Erythroblast (primary cell): ENCODE measurements at places on chromosomes 1 and 21.

DNA sequence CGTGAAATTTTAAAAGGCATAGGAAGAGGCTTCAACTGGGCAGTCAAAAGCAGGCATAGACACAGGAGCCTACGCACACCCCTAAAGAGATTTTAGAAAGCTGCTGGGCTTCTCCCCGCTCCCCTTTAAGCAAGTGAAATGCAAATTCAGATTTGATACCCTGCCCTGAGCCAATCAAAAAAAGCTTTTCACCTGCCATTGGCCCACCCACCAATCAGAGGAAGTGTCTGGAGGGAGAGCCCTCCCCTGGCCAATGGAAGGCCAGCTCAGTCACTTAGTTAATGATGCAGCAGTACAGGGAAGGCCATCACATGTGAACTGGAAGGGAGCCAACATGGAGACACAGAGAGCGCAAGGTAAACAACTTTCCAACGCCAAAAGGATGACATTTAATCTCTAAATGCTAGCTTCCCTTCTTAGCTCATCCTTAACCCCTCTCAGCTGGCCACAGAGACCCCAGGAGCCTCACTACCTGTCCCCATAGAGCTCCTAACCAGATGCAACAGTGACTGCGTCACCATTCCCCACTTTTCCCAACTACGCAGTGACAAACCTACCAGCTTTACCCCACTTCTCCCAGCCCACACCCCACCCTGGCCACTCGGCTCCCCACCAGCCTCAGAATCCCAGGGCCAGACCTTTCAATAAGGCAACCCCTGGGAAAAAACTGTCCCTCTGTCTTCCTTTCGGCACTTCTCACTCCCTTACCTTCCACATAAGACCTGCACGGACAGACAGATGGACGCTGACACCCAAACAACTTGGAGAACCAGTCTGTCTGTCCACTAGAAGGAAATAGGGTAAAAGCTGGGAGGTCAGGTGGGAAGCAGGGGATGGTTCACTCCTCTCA lies 71.0 kb downstream of the CD46 start:
- DNase-seq, result peak; percentile 73

DNA sequence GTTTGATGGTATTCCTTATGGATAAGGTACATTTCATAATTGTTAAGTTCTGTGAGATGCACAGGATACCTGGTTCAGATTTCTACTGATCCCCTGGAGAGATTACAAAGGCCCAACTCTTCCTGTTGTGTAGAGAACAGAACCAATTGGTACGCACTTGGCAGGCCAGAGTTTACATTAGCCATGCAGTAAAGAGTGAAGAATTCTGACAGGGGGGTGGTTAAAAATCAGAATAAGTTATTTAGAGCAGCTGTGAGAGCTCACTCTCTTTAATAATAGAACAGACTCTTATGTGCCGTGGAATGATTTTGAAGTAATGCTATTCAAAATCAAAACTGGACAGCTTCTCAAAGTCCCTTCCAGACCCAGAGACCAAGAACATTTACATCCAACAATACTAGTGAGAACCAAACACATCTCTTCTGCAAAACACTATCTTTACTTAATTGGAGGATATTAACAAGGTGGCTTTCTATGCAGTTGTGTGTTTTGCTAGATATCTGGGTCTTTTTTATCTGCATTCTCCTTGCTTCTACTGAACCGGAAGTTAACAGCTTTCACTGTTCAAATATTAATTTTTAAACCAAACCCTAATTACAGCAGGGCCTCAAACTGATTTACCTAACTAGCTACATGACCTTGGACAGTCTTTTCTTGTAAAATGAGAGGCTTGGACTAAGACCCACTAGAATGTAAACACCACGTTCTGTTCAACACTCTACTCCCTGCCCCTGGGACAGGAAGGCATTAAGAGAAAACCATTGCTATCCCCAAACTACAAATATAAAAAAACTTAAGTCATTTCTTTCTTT lies 4.0 kb downstream of the USP24 start:
- DNase-seq, result peak; percentile 69

- DNase-seq, result no peak
Observed at GRCh38 chr1:38929054-38929453, 12.6 kb downstream of the RHBDL2 start.

- DNase-seq, result peak; percentile 11
Observed at GRCh38 chr1:15412175-15412800, 2.6 kb downstream of the EFHD2 start.

DNA sequence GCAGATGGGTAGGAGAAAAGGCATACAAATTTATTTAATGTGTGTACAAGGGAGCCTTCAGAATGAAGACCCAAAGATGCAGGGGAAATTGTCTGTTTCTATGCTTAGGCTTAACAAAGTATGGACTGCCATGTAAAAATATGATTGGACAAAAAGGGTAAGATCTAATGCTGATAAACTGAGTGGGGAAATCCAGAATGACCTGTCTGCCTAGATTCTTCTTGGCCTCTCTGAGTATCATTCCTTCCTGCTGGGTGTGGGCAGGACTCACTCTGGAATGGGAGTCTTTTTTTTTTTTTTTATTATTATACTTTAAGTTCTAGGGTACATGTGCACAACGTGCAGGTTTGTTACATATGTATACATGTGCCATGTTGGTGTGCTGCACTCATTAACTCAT lies 61.0 kb downstream of the IGSF5 start:
- DNase-seq, result no peak

GRCh38 chr1:11044086-11044848 lies 2.8 kb downstream of the MASP2 start:
- DNase-seq, result no peak

DNA sequence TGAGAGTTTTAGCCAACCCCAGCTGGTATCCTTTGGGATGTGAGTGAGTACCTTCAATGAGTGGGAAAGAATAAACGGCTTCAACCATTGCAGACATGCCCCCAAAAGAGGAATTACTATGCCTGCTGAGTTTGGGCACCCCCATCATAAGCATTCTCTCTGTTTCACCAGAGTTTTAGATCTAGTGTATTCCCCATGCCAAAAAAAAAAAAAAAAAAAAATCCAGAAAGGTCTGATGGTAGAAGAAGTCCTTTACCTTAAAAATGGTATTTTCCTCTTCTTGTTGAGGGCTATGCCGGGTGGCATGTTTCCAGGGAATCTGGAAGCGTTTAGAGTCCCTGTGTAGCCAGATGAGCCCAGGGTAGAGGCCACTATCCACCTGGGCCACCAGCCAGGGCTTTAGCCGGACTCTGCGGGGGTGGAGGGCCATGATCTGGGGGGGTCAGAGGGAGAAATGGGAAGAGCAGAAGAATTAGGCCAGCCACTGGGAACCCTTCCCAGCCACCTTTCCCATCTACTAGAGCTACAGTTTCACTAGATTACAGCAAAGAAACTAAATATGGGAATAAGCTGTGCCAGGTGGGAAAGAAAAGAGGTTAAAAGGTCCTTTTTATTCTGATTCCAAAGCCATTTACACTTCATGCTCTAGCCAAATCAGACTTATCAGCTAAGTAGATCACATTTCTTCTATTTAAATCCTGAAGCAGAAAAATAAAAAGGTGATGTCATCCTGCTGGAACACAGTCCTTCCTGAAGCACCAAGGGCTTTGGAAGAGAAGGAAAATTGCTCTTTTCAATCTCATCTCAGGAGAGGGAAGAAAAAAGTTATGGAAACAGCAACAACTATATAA lies 4.7 kb downstream of the IRF6 start:
- peak; percentile 26 for DNase-seq

DNA sequence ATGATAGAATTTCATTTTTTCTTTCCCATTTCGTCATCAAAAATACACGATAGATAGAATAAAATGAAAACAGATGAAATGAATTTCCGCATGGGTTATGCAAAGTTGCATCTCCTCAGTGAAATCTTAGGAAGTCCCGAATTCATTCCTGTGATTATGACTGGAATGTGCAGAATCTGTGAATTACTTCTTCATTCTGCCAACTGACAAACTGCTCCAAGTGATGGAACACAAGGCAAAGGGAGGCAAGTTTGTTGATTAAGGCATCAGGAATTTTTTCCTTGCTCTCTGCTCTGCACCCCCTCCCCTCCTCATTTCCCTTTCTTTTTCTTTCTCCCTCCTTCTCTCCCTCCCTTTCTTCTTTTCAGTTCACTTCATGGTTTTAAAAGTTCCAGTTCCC lies 37.0 kb upstream of the ADGRL4 start:
- DNase-seq, result no peak

DNA sequence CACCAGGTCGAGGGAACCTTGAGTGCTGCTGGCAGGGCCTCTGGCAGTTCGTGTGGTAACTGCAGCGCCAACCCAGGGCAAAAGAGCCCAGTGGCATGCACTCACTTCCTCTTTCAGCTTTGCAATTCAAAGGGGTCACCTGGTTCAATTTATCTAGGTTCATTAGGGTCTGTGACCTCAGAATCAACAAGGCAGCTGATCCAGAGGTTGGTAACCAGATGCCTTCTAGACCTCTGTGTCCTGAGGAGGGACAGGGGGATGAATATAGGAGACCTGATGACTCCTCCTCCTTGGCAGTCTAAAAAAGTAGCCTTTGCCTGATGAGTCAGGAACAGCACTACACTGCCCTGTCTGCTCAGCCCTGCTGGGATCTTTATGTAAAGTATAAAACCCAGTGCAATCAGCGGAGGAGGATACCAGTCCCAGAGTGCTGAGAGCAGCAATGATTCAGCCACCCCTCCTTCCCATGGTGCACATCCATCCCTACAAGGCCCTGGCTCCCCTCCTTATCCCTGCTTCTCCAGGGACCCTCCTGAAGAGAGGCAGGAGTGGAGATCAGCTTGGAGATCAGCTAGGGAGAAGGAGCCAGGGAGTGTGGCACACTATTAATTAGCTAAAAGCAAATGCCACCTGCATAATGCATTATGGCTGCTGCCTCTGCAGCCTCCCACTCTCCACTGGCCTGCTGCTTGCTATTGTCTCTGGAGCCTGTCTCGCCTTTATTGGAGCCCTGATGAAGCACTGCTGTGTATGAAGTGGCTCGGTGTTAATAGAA lies 11.2 kb upstream of the FMOD start:
- DNase-seq, result no peak

DNA sequence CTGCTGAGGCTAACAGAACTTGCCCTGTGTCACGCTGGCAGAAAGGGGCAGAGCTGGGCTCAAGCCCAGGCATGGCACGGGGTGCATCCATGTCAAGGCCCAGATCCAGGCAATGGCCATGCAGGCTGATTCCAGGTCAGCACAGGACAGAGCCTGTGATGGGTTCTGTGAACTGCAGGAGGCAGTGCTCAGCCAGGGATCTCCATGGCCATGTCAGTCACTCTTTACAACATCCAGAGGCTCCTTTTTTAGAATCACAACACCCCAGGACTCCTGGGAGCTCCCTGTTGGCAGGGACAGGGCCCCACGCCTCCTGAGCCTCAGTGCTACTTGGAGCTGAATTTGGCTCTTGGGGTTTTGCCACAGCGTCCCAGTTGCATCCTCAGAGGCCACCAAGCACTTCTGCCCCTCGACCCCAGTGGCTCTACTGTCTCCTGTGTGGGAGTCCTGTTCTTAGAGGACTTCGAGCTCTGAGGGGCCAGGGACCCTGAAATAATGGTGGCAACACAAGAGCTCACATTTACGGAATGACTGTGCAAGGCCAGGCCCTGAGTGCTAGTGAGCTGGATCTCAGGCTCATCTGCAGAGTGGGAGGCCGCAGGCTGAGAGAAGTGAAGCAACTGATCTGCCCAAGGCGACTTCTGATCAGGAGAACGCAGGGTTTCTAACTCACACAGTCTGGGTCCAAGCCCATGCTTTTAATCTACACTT lies 211.5 kb downstream of the TRABD2B start:
- DNase-seq, result no peak
